ENCODE measurements at places on chromosomes 6 and 20.
A peak's percentile ranks its signal among the peaks of the same experiment; 100 is the strongest.

GRCh38 chr20:59577037-59577808 is 27.1 kb upstream of the PHACTR3 start:
- DNase-seq, result no peak

DNA sequence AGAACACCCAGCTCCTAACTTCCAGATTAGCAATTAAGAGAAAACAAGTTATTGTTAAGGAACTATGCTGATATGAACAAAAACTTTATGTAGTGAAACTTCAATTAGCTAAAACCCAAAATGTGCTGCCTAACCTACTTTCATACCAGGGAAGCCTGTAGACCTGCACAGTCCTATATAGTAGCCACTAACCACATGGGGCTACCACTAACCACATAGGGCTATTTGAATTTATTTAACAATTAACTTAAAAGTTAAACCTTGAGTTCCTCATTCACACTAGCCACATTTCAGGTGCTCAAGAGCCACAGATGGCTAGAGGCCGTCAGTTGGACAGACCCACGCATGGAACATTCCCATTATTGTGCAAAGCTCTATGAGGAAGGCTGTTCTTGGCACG is 72.4 kb upstream of the LAMP5 start:
- no peak for DNase-seq

DNA sequence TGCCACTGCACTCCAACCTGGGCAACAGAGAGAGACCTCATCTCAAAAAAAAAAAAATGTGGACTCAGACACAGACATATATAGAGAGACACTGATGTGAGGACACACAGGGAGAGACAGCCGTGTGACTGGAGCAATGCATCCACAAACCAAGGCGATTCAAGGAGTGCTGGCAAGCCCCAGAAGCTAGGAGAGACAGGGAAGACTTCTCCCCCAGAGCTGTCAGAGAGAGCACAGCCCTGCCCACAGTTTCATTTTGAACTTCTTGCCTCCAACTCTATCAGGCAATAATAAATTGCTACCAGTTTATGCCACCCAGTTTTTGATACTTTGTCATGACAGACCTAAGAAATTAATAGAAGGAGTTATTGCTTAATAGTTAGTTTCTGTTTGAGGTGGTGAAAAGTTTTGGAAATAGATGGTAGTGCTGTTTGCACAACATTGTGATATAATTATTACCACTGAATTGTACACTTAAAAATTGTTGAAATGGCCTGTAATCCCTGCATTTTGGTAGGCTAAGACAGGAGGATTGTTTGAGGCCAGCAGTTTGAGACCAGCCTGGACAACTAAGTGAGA is 5.1 kb upstream of the MDFI start:
- no peak for DNase-seq

DNA sequence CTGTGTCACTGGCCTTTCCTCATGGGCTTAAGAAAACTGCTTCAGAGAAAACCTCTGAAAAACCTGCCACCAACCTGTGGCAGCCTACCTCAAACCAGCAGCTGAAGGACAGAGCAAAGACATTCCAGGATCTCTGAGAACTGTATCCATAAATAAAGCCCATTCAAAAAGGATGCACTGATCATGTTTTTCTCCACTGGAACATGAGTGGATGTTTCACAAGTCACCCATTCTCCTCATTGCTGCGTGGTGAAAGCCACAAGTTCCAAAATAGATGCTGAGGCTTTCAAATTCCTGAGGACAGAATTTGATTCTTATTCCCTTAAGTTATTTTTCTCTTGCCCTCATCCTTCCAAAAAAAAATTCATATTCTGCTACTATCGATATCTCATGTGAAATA is 280.6 kb downstream of the KHDC1L start:
- DNase-seq, result no peak

- DNase-seq, result no peak
Observed at GRCh38 chr6:22668307-22668706, 98.9 kb downstream of the HDGFL1 start.

GRCh38 chr6:157514659-157515496 is 133.9 kb downstream of the ZDHHC14 start:
- DNase-seq, result no peak

- DNase-seq, result no peak
Observed at GRCh38 chr6:157326979-157327378, 3.7 kb upstream of the TMEM242 start.

GRCh38 chr20:53800883-53801604 is 207.4 kb upstream of the ZNF217 start:
- DNase-seq, result no peak

GRCh38 chr6:162497389-162497788 is 230.2 kb downstream of the PRKN start:
- DNase-seq, result peak; percentile 52
